ENCODE measurements at places on chromosomes 2 and 18. TPM values are rescaled to one million over a fixed set of nuclear protein-coding genes. Genes with fewer than 3 reads are reported as not detected.

The GALNT13 gene
- total RNA-seq: 0.82 TPM

The SERPINB10 gene
- total RNA-seq: not detected

The DSEL gene
- 7.9 TPM for total RNA-seq

The CCNT2 gene
- 32.7 TPM for total RNA-seq

The C2orf80 gene
- total RNA-seq: not detected

The GMCL1 gene
- 10.5 TPM for total RNA-seq

The IL36G gene
- not detected for total RNA-seq

The CNTNAP5 gene
- total RNA-seq: 2.5 TPM

The SERPINB4 gene
- not detected for total RNA-seq

The NOL4 gene
- 1.1 TPM for total RNA-seq

The FAM161A gene
- 4.1 TPM for total RNA-seq
